ENCODE measurements at places on chromosomes 5 and 9.

GRCh38 chr9:68492806-68493205 lies 47.9 kb downstream of the TMEM252 start:
- DNase-seq = no peak

DNA sequence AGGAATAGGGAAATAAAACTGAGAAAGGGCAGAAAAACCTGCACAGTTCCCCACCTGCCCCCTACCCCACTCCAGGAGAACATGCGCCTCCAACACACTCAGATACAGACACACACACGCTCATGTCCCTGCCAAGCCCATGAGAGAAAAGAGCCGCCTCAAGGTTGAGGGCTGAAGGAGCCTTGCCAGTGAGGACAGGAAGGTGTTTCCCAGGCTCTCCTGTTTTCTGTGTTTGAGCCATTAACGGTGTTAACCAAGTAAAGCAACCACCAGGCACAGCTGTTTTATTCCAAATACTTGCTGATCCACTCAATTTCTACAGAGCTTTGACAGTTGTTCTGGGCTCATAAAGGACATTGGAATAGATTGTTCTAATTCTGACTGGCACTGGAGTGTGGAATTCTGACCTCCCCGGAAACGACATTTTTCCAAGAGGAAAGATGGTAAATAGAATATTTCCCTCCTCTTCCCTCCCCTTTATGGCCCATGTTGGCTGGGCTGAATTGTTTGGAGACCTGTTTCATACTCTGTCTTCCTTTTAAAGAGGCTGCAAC lies 238.0 kb downstream of the DMAC1 start:
- no peak for DNase-seq

GRCh38 chr9:13431222-13431536 lies 151.7 kb upstream of the MPDZ start:
- DNase-seq = no peak

DNA sequence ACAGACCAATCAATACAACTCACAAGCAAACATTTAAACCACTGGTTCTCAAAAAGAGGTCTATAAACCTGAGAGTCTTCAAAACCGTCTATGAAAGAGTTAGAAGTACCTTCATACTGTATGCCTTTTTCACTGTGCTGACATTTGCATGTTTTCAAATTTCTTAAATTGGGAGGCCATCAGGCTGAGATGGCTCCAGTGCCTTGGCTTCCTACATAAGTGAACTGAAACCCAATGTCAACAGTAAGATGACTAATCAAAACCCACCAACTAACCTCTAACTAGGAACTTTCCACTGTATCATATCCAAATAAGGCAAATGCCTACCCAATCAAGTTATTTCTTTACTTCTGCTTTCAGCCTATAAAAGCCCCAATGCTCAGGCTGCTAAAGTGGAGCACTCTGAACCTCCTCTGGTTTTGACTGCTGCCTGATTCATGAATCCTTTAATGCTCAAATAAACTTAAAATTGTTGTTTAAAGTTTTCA lies 35.1 kb downstream of the FAM13B start:
- DNase-seq = no peak

GRCh38 chr9:137721479-137721878 lies 102.7 kb downstream of the EHMT1 start:
- no peak for DNase-seq

DNA sequence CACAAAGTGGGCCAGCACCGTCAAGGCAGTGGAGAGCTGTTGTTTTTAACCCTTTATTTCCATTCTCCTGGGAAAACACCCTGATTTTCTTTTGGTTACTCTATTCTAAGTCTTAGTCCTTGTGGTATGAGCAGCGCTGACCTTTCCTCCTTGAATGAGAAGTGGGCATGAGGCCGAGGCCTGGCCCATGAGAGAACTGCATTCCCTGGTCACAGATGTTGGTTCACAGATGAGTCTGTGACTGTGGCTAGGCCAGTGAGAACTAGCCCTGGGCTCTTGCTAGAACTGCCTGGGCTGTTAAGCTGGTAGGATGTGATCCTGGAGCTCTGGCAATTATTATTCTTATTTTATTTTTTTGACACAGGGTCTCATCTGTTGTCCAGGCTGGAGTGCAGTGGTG lies 71.7 kb upstream of the KLF9 start:
- no peak for DNase-seq

DNA sequence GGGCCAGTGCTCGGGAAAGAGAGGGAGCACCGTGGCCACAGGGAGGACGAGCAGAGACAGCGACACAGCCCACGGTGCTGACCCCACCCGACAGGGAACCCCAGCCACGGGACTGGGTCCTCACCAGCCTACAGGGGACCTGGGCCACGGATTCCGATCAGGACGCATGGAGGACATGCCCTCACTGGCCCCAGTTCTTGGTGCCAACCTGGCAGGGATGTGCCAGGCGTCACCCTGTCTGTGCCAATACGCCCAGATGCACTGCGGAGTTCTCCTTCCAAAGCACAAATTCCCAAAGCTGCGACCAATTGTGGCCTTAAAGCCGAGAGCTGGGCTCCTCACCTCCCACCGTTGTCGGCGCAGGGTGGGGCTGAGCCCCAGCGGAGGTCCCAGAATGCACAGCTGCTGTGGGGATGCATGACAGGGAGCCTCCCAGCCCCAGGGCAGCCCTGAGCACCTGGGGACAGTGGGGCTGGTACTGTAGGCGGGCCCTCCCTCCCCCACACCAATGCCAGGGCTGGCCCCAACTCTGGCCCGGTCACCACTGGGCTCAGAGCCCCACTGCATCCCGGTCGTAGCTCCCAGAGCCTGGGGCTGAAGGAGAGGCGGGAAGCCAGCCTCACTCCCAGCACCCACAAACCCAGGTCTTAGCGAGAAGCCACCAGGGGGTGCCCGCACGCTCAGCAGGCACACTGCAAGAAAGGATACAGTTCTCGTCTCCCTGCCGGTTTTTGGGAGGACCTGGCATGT lies 44.2 kb downstream of the NKD2 start:
- no peak for DNase-seq

DNA sequence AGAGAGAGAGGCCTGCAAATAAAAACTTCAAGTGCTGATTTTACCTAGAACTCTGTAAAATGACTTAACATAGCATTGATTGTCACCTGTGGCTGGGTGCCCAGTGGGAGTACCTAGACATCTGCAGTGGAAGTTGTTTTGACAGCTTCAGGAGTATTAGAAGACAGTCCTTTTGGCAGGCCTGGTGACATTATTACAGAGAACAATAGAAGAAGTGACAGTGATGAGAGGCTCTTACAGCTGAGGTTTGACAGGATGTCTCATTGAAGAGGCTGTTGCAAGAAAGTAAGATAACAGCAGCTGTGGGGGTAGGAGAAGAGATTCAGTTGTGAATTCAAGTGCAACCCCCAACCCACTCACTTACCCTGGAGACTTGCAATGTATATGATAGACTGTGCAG lies 27.9 kb upstream of the MUSK start:
- no peak for DNase-seq

GRCh38 chr9:125558453-125559092 lies 148.4 kb downstream of the MAPKAP1 start:
- DNase-seq = peak; percentile 36

GRCh38 chr5:87311405-87312279 lies 44.0 kb downstream of the RASA1 start:
- no peak for DNase-seq

DNA sequence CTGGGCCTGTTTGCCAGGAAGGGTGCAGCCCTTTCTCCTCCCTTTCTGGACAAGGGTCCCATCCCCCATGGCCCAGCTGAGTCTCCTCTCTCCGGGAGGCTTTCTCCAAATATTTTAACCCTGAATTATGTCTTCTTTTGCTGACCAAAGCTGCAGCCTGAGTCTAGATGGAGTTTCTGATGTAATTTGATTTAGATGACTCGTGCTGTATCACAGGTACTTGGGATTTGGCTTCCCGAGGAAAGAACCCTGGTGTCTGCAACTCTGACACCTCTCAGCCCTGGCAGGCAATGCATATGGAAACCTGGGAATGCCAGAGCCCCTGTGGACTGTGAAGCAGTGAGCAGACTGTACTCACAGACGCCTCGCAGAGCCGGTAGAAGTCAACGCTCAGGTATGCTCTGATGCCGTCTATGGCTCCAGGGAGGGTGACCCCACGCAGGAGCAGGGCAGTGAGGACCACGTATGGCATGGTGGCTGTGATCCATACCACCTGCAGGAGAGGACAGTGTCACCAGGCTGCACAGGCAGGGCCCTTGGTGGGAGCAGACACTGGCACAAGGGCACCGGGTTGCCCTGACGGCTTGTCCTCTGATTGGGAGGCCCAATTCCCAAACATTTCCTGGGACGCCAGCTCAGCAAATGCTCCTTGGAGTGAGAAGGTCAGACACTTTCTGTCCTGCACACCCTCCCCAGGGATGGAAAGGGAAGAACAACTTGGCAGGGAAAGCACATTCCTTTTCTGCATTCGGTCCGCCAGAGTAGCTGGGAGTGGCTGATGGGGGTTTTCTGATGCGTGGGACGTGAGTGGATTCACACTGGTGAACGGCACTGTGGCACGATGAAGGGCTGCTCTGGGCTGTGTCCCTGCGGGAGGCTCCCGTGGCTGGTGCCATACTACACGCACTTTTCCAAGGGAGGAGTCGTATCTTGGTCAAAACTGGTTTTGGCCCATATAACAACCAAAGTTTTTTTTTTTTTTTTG lies 24.7 kb downstream of the SLC6A3 start:
- DNase-seq = no peak

DNA sequence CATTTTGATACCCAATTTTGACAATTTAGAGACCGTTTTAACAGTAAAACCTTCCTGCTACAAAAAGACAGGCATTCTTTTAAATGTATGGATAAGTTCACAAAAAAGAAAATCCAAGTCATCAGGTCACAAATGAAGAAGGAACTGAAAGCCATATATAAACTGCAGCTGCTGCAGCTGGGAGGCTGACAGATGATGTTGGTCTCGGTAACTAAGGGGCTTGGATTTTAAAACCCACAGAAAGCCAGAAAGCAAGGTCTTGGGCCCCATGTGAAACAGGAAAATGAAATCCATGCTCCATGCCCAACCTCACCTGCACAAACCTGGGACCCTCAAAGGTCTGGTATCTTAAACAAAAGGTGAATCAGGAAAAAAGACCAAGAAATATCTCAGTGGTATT lies 15.7 kb upstream of the C5orf34 start:
- DNase-seq = no peak

DNA sequence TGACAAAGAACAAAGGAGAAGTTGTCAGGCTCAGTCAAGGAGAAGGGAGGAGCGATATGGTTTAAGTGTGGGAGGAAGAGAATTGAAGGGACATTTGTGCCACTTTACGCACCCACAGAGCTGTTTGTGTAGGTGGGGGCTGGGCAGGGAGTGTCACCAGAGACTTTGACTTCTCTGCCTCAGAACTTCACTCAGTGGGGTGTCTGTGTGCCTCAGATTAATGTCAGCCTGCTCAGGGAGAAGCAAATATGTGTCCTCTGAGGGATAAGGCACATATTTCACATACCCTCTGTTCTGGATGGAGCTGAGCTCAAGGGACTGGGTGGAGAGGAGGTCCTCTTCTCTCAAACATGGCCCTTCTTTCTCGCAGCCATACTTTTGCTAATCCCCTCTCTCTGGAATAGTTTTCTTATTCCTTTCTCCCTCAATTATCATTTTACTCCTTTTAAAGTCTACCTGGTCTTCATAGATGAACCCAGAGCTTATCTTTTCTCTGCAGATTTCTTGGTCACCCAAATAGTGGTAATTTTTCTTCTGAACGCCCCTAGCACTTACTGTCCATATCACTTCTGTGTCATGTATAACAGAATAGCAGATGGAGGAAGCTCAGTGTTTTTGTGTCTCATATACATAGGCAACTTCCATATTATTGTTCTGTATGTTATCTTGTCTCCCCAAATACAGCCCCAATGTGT lies 77.0 kb downstream of the IQGAP2 start:
- DNase-seq = no peak

DNA sequence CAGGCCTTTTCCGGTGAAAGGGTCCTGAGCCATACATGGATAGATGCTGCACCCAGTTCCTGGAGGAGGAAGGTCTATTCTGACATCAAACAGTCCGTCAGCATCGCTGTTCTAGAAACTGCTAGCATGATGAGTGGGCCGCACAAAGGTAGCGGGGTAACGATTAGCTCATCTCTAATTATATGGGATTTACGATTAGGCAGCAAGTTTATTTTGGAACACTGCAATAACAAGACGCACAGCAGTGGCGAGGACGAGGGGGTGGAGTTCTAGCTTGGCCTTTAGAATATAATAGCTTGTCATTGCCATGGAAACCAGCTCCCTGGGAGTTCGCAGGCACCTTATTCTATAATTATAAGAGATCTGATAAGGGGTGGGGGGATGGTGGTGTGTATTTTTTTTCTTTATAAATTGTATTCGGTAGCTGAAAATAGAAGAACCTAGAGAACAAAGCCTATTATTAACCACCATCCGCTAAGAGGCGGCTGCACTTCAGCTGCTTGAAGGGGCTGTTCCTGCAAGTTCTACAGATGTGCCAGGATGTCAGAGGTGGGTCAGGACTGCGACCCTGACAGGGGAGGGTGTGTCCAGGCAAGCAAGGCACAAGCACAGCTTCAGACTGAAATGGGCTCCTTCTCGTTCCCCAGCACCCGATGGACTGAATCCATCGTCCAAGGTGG lies 311.0 kb downstream of the AGTPBP1 start:
- DNase-seq = no peak

DNA sequence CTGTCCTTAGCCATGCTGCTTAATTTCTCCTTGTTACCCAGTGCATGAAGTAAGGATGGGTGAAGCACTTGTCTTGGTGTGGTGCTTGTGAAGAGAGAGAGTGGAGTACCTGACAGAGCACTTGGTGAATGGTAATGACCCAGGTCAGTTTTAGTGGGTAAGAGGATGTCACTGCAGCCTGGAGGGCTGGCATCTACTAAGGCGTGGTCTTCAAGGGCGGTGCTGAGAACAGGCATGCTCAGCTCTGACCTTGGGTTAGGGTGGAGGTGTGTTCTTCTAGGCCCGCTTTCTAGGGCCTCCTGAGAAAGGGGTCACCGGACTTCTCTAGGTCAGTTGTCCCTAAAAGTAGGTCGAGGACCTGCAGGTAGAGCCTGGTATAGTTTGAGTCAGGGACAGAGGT lies 25.7 kb downstream of the SH3GL2 start:
- DNase-seq = no peak

DNA sequence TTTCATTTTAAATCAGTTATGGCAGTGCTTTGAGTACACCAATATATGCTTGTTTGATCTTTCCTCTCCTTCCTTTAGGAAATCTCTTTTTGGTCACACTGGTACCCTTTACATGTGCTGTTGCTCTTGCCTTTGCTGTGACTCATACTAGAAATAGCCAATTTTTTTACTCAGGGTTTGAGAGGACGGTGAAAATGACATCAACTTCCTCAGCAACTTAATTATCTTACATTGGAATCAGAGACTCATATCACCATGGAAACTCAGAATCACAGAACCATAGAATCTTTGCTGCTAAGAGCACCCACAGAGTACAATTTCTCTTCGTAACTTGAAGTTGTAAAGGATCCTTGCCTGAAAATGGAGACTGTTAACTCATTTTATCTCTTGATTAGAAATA lies 13.8 kb upstream of the ZNF300 start:
- no peak for DNase-seq

- no peak for DNase-seq
These were observed 6.9 kb downstream of the PBX3 start for GRCh38 chr9:125754096-125754495.

Measured in KG1 (cell line).